ENCODE measurements at places on chromosomes 12 and 14. TPM values are rescaled to one million over a fixed set of nuclear protein-coding genes. Genes with fewer than 3 reads are reported as not detected.

GRCh38 chr12:1716911-1717310 lies 26.0 kb downstream of the ADIPOR2 start:
- DNase-seq: no peak
- no peak overlapping the region for H3K4me3 ChIP-seq
- H3K27ac ChIP-seq: no peak overlapping the region
- H3K4me1 ChIP-seq: no peaks in the 10 kb centered on the region

DNA sequence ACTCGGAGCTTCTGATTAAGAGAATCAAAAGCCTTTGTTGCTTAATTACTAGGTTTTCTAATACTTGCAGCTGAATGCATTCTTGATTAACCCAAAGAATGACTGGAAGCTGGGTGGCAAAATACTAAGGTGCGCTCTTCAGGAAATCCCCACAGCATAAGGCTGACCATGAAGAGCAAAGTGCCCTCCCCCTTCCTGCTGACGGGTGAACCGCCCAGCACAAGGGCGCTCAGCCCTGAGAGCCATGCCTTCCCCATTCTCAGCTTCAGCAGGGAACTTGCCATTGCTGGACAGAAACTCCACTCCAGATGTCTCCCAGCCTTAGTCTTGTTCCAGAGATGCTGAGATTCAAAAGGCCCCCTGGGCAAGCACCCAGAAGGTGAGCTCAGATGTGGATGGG lies 27.2 kb upstream of the FBRSL1 start:
- H3K27me3 ChIP-seq: peaks cover 10% of the 10 kb centered on the region
- H3K4me1 ChIP-seq: no peaks in the 10 kb centered on the region
- no peak overlapping the region for H3K27ac ChIP-seq
- no peak overlapping the region for H3K4me3 ChIP-seq
- no peaks in the 10 kb centered on the region for H3K36me3 ChIP-seq

DNA sequence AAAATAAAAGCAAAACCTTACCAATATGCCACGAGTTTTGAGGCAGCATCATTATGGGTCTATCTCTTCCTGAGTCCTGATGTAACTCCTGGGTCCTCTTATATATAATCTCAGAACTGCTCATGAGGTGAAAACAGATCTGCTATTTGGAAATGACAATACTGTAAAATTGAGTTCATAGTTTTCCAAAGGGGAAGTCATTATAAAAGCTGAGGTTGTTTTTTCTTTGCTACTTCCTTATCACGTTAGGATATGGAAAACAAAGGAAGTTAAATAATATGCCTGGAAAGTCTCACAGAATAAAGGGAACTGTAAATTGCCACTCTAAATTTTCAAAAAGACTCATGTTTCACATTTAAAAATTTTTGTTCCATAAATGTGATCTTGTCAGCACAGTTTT lies at the start of gene CD163L1:
Gene CD163L1 (minus strand): TSS at position 78 of the 400 bp plus-strand sequence. CDS start 26 bp downstream, at position 52.
- H3K27me3 ChIP-seq: no peaks in the 10 kb centered on the region
- no peak for DNase-seq
- H3K27ac ChIP-seq: no peak within 1 kb of the TSS
- H3K4me3 ChIP-seq: no peak within 1 kb of the TSS
- H3K36me3 ChIP-seq: no peaks in the 10 kb centered on the region
- no peaks in the 10 kb centered on the region for H3K4me1 ChIP-seq

DNA sequence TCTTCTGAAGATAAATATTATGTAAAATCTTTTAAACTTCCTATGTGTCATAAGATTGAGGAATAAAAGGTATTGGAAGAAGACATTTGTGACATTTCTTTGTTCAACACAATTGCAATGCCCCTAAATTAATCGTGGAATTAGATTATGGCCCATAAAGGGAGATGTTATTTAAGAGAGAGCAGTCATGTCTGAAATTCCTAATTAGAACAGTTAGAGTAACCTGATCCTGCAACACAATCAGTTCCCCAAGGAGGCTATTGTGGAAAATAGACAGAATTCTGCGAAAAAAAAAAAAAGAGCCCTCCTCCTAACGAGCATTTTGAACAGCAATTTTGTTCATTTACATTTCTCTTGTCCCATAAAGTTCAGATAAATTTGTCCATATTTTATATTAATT lies 339.5 kb downstream of the PAWR start:
- DNase-seq: no peak
- no peaks in the 10 kb centered on the region for H3K27me3 ChIP-seq
- no peak overlapping the region for H3K4me3 ChIP-seq
- H3K36me3 ChIP-seq: no peaks in the 10 kb centered on the region

GRCh38 chr14:29937116-29937515 lies 9.5 kb upstream of the PRKD1 start:
- no peak for DNase-seq
- H3K27ac ChIP-seq: no peak overlapping the region
- H3K27me3 ChIP-seq: no peaks in the 10 kb centered on the region
- no peak overlapping the region for H3K4me3 ChIP-seq

GRCh38 chr14:46433381-46433780 lies 218.2 kb downstream of the RPL10L start:
- H3K4me3 ChIP-seq: no peak overlapping the region
- no peaks in the 10 kb centered on the region for H3K27me3 ChIP-seq
- peaks cover 5% of the 10 kb centered on the region for H3K36me3 ChIP-seq
- no peak overlapping the region for H3K27ac ChIP-seq
- no peak for DNase-seq

DNA sequence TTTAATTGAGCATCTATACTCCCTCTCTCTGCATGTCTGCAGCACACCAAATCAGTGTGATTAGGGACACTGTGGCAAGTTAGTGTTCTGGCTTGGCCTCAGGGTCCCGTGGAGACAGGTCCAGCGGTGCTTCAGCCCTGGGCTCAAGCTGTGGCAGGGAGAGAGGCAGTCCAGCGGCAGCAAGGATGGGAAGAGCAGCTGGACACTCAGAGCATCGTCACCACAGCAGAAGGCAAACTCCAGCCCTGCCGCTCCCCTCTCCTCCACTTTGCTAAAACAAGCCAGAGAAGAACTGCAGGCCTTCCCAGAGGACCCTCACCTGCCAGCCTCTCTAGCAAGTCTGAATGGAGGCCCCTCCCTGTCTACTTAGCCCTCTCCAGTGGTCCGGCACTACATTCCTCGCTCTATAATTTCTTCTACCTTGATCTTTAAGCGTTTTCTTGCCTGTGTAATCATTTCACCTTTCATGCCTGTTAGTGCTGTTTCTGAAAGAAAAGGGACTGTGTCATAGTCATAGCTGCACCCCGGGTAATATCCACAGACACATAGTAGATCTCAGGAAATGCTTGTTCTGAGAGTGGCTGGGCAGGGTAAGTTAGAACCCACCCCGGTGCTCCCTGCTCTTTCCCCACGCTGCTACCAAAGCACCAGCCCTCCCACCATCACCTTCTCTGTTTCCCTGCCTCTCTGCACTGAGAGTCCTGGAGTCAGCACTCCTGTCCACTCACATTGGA lies 22.1 kb downstream of the ZFP36L1 start:
- no peaks in the 10 kb centered on the region for H3K27me3 ChIP-seq
- no peaks in the 10 kb centered on the region for H3K36me3 ChIP-seq
- DNase-seq: no peak
- H3K4me1 ChIP-seq: no peaks in the 10 kb centered on the region
- H3K27ac ChIP-seq: no peak overlapping the region
- no peak overlapping the region for H3K4me3 ChIP-seq

- H3K4me3 ChIP-seq: no peak overlapping the region
- no peak for DNase-seq
- H3K27ac ChIP-seq: no peak overlapping the region
- no peaks in the 10 kb centered on the region for H3K36me3 ChIP-seq
- H3K27me3 ChIP-seq: no peaks in the 10 kb centered on the region
- peaks cover 5% of the 10 kb centered on the region for H3K4me1 ChIP-seq
Measured at GRCh38 chr12:120835657-120836056, 68.5 kb downstream of the SPPL3 start.

P2RX7 gene
- total RNA-seq: 3.9 TPM

GRCh38 chr12:93361151-93361919 lies 16.4 kb upstream of the NUDT4 start:
- H3K36me3 ChIP-seq: no peaks in the 10 kb centered on the region
- H3K4me1 ChIP-seq: no peaks in the 10 kb centered on the region
- no peak overlapping the region for H3K4me3 ChIP-seq
- no peak for DNase-seq
- H3K27ac ChIP-seq: no peak overlapping the region

- H3K27ac ChIP-seq: no peak overlapping the region
- no peak for DNase-seq
- no peak overlapping the region for H3K4me3 ChIP-seq
- H3K27me3 ChIP-seq: no peaks in the 10 kb centered on the region
Measured at GRCh38 chr12:62205346-62205745, 54.9 kb upstream of the USP15 start.

GRCh38 chr12:14307004-14307403 lies 58.5 kb upstream of the ATF7IP start:
- no peak for DNase-seq
- no peaks in the 10 kb centered on the region for H3K27me3 ChIP-seq
- H3K4me1 ChIP-seq: no peaks in the 10 kb centered on the region
- no peak overlapping the region for H3K4me3 ChIP-seq
- no peaks in the 10 kb centered on the region for H3K36me3 ChIP-seq
- no peak overlapping the region for H3K27ac ChIP-seq

DNA sequence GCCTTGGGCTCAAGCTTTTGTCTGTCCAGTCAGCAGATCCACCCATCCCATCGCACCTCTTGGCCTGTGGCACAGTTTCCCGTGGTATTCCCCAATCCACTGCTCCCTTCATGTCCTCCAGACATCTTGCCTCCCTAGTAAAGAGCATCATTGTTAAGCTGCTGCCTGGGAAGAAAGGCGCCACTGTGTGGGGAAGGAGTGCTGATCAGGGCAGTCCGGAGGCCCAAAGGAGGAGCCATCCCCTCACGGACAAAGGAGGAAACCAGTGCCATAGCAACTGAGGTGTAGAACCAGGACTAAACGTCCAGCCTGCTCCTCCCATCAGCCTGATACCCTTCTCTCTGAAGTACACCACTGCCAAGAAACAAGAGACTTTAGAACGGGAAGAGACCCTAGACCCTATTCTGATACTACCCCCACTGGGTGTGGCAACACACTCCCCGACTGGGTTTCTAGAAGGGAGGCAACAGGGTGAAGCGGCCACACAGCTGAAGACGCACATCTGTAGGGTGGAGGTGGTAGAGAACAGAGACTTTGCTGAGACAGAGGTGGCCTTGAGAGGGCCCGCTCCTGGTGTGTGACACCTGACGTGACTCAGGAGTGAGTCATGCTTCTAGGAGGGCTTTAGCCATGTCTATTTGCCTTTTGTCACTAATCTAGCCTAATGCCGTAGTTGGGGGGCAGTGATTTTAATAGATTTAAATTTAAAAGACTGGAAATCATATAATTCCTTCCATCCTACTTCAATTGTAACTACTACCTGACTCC lies 185.0 kb downstream of the DPF3 start:
- no peak overlapping the region for H3K27ac ChIP-seq
- no peaks in the 10 kb centered on the region for H3K36me3 ChIP-seq

DNA sequence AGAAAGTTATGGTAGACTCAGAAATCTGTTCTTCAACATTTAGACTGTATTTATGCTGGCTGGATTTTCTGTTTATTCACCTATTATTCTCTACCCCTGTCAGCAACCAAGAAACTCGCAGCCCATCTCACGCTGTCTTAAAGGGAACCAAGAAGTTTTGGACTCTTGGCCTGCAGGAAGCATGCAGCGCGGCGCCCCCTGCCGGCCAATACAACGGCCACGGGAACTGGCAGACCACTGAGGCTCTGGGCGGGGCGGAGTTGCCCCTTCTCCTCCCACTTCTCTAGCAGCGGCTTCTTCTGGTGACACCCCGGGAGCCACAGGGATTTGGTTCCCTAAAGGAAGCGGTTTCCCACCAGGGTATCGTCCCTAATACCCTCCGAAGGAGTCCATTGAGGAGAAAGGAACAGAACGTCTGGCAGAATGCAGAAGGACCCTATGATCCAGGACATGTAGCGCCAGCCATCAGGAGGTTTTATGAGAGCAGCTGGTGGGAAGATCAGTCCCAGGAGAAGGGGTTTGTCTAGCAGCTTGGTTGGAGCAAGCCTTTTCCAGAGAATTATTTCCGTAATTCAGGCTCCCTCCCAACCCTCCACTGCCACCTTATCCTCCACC lies 21.0 kb upstream of the RNASE2 start:
- H3K27me3 ChIP-seq: no peaks in the 10 kb centered on the region
- no peak overlapping the region for H3K27ac ChIP-seq
- DNase-seq: no peak
- H3K36me3 ChIP-seq: no peaks in the 10 kb centered on the region

DNA sequence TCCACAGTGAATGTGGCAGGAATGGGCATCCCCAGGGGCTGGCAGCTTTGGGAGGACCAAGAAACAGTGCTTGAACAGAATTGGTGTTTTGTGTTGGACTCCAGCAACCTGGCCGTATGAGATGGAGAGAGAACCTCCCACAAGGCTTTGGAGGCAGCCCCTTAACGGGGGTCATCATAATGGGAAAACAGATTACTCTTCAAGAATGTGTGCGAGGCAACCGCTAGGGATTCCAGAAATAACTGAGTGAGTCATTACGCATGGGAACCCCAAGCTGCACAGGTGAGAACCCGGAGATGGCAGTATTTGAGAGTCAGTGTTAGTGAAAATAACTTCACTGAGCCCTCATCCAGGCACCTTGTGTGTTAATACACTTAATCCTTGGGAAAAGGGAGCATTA lies 567.8 kb upstream of the TBX3 start:
- DNase-seq: no peak
- H3K27me3 ChIP-seq: no peaks in the 10 kb centered on the region
- no peaks in the 10 kb centered on the region for H3K4me1 ChIP-seq
- H3K27ac ChIP-seq: no peak overlapping the region
- no peak overlapping the region for H3K4me3 ChIP-seq

KERA gene
- total RNA-seq: 0.33 TPM

SIX1 gene
- 5.0 TPM for total RNA-seq

- no peaks in the 10 kb centered on the region for H3K36me3 ChIP-seq
- no peaks in the 10 kb centered on the region for H3K4me1 ChIP-seq
- no peaks in the 10 kb centered on the region for H3K27me3 ChIP-seq
- H3K27ac ChIP-seq: peak overlapping the region; percentile 81
- DNase-seq: peak; percentile 60
Measured at GRCh38 chr12:117090816-117091711, 8.2 kb downstream of the TESC start.

MANSC4 gene
- not detected for total RNA-seq

GRCh38 chr12:9648701-9649531 lies 20.6 kb upstream of the CLEC2D start:
- peaks cover 9% of the 10 kb centered on the region for H3K4me1 ChIP-seq
- no peak for DNase-seq
- no peaks in the 10 kb centered on the region for H3K27me3 ChIP-seq
- no peaks in the 10 kb centered on the region for H3K36me3 ChIP-seq

DBX2 gene
- total RNA-seq: 0.73 TPM

DNA sequence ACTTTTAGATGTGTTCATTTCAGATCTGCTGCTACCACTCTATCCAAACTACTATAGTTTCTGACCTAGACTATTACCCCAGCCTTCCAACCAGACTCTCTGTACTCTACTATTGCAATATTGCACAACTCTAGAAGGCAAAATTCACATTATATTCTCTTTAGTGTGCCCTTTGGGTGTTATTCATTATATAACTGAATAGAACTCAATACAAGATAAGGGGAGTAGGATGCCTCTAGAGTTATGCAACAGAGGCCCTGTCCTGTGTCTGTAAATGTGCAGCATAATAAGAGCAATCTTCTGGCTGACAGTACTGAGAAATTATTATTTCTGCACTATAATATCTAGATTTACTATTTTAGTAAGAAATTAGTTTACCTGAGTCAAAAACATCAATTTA lies 63.1 kb downstream of the LRRC9 start:
- H3K36me3 ChIP-seq: no peaks in the 10 kb centered on the region
- no peaks in the 10 kb centered on the region for H3K27me3 ChIP-seq
- DNase-seq: no peak
- H3K27ac ChIP-seq: no peak overlapping the region

C12orf50 gene
- total RNA-seq: not detected

WASHC3 gene
- total RNA-seq: 68.1 TPM

MEG3 gene
- 68.8 TPM for total RNA-seq

TAC3 gene
- total RNA-seq: not detected

GPR65 gene
- 1.1 TPM for total RNA-seq
